Stimulated activated CD8-positive, alpha-beta memory T cell treated with anti-CD3 and anti-CD28 coated beads, Interleukin-7, amount 100 ng/mL, for 48 hours (primary cell): ENCODE measurements at places on chromosomes 1 and 21.

DNA sequence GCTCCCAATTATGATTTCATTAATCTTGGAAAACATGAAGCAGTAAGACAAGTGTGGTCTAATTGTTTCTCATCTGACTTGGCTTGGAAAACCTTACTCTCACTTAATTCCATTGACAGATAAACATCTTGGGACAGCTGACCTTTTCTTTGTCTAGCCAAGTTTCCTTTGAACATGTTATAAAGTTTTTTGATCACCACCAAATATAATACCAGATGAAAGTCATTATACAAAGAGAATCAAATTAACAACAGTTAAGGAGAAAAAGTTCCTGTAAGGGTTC is 50.2 kb downstream of the ALG14 start:
- no peak for DNase-seq

DNA sequence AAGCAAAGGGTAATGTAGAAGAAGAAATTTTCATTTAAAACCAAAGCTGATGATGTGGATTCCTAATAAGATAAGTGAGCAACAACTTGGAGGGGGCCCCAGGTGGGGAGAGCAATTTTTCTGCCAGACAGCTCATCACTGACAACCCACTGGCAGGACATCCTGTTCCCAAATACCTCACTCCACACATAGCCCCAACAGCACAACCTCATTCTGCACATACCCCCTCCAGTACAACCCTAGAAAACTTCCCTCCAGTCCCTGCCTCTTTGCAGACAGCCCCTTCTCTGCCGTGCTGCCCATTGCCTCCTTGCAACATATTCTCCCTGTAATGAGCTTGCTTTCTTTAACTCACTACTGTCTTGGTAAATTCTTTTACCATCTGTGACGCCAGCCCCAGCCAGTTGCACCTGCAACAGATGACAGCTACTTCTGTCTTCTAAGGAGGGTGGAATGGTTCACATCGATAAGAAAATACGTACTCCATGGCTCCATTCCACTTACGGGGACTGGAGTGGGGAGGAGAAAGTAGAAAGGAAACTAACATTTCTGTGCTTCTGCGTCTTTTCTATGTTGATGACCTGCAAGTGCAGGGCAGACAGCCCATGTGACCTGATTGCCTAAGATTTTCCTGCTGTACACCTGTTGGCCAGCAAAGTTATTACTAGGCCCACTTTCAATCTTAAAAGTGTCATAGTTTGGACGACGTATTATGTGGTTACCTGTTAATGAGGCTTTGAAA is 14.7 kb downstream of the RHEX start:
- DNase-seq = no peak

- no peak for DNase-seq
Measured at GRCh38 chr1:11730429-11730891, 5.5 kb upstream of the AGTRAP start.

- DNase-seq = no peak
Measured at GRCh38 chr1:70977041-70977440, 70.6 kb downstream of the PTGER3 start.

DNA sequence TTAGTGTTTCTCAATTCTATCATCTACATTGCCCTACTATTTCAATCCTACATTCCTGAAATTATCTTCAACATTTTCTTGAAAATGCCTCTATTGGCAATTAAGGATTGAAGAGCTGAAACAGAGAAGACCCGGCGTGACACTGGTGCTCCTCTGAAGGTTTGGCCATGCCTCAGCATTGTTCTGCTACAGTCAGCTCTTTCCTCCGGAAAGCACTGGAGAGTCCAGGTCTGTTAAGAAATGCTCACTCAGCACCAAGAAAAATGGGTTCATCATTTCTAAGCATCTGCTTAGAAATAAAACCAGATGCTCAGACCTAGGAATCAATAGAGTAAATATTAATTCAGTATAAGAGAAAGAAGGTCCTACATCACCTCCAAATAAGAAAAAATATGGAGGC is 58.8 kb downstream of the WARS2 start:
- DNase-seq = no peak

DNA sequence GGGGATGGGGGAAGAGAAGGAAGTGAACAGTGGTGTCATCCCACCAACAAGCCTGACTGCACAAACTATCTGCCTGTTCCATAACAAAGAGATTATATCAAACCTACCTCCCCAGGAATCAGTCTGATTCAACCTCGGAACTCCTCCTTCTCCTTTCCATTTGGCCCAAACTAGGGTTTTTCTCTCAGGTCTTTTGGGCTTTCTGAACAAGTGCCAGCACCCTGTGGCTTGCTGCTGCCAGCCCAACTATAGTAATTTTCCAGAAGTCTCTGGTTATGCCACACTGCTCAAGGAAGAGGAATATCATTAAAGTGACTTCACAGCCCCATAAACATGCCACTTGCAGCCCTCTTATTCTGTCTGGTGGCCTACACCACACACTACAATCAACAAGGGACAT is 70.5 kb downstream of the RGS7 start:
- no peak for DNase-seq

- DNase-seq = no peak
Measured at GRCh38 chr1:31529999-31530684, 46.2 kb upstream of the TINAGL1 start.

- no peak for DNase-seq
Measured at GRCh38 chr1:58629031-58629462, 52.0 kb upstream of the TACSTD2 start.

DNA sequence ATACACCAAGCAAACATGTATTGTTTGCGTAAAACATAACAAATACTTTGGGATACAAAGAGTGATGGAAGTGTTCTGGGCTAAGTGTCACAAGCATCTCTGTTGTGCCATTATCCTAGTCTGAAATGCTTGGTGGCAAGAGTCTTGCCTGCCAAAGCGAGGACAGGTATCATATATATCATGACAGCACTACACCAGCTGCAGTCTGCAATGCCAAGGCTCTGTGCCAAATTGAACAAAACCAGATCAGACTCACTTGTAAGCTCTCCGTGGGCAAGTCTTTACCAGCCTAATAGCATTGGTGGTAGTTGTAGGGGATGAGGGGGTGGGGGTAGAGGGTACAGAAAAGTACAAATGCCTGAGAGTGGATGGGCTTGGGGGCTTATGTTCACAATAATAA is 119.2 kb downstream of the RWDD3 start:
- no peak for DNase-seq

- DNase-seq = no peak
Measured at GRCh38 chr1:167137332-167137781, 43.5 kb downstream of the STYXL2 start.

DNA sequence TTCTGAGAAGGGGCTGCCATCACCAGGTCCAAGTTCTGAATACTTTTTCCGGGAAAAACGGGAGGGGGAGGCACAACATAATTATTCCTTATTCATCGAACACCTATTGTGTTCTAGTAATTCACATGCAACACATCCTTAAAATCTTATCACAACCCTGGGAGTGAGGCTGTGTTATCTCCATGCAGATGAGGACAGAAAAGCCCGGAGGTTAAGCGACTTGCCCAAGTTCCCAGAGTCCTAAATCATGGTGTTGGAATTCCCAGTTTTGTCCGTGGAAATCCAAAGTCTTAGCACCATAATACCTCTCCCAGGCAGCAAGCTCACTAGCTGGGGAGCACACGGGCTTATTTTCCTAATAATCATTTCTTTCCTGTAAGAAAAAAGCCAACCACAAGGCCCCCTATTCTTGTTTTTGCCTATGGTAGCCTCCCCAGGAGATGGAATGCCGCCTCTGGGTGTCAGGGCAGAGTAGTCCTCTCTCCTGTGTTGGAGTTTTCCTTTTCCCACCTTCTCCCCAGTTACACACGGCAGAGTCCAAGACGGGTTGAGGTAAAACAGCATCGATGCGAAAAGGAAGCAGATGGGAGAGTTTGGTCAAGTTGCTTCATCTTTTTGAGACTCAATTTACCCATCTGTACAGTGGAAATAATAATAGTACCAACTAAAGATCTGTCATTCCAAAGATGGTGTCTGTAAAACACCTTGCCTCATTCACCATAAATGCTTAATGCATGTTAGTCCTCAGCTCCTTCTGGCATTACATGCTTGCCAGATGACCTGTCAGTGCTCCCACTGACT is 228.0 kb upstream of the TMEM51 start:
- no peak for DNase-seq

DNA sequence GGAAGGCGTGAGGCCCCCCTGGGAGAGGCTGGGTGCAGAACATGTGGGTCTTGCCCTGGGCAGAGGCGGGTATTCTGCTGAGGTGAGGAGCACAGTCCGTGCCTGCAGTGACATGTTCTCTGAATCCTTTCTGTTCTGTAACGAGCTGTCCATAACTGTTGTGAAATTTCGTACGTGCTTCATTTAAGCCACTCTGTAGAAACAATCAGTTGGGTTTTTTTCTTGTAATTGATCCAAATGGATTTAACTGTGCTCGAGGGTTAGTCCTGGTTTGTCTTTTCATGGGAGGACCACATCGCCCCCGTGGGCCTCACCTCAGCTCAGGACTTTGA is 45.4 kb upstream of the DIP2A start:
- DNase-seq = no peak

GRCh38 chr1:2255420-2256369 is 27.6 kb downstream of the SKI start:
- peak; percentile 66 for DNase-seq

DNA sequence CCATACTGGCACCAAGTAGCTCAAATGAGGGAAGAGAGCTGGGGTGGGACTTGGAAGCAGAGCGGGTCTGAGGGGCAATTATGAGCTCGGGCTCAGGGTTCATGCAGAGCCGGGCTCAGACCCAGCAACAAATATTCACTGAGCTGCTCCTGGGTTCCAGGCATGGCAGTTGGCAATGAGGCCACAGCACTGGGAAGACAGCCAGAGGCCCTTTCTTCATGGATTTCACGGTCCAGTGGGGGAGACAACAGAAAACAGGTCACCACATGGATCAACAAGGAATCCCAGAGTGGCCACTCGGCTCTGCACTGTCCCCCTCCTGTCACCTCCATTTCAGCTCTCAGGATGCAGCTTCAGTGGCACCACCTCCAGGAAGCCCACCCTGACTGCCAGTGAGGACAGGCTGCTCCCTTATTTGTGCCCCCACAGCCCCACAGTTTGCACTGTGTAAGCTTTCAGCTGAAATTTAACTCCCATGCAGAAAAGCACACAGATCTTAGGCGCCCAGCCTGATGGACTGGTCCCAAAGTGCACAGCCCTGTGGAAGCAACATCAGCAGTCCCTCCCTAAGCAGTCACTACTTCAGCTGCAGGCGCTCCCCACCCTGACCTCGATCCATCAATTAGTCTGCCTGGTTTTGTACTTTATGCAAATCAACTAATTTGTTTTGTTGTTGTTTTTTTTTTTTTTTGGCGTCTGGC is 22.4 kb downstream of the ARHGEF19 start:
- DNase-seq = no peak
